Adrenal gland (tissue), 19 donors: ENCODE measurements at places on chromosomes 4 and X. TPM values are rescaled to one million over a fixed set of nuclear protein-coding genes. Genes with fewer than 3 reads are reported as not detected.

DNA sequence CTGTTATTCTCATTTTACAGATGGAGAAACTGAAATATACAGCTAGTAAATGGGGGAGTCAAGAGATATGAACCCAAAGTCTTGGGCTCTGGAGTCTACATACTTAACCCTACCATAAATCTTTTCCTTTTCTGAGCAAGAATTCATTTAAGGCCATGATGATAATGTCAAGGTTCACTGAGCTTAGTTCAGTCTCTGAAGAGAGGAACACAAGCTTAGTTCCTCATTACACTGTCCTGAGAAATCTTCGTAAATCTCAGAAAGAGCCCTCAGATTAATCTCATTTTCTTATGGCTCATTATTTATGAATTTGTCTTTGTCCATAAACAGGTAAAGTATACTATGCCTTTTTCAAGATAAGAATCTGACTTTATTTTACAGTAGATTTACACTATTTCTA, 104.2 kb downstream of the SATL1 start:
- no peaks in the 10 kb centered on the region for H3K36me3 ChIP-seq
- no peak overlapping the region for H3K27ac ChIP-seq
- no peak overlapping the region for H3K4me3 ChIP-seq
- H3K27me3 ChIP-seq = peaks cover 20% of the 10 kb centered on the region
- DNase-seq = no peak

DNA sequence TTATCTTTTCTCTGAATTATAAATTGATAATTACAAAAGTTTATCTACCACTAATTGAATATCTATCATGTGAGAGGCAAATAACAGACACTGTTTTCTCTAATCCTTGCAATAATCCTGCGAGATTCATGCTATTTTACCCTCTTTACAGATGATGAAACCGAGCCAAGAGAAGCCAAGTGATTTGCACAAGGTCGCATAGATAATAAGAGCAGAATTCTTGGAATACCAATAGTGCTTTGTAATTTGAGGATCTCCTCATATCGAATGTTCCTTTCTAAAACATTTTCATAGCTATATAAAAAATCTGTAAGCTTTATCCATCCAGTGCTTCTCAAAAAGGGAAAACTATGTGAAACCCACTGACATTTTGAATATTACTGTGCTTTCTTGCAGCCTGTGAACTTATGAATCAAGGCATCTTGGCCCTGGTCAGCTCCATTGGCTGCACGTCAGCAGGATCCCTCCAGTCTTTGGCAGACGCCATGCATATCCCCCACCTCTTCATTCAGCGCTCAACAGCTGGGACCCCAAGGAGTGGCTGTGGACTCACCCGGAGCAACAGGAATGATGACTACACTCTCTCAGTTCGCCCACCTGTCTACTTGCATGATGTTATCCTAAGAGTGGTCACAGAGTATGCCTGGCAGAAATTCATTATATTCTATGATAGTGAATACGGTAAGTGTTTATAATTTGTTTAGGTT, 743.8 kb upstream of the ATOH1 start:
- no peak overlapping the region for H3K27ac ChIP-seq
- peak overlapping the region; percentile 1 for H3K4me3 ChIP-seq
- H3K27me3 ChIP-seq = no peaks in the 10 kb centered on the region
- DNase-seq = no peak

GRCh38 chr4:53151489-53151788, 214.4 kb downstream of the SCFD2 start:
- no peak for DNase-seq
- no peak overlapping the region for H3K4me3 ChIP-seq
- no peaks in the 10 kb centered on the region for H3K27me3 ChIP-seq

GRCh38 chrX:114976292-114976691, 41.1 kb downstream of the IL13RA2 start:
- no peak overlapping the region for H3K4me3 ChIP-seq
- H3K27me3 ChIP-seq = no peaks in the 10 kb centered on the region
- no peaks in the 10 kb centered on the region for H3K36me3 ChIP-seq
- DNase-seq = no peak

Gene WAS
- total RNA-seq = 12.8 TPM

Gene DMRTC1B
- not detected for total RNA-seq

Gene MAGEA1
- total RNA-seq = not detected

Gene TXK
- total RNA-seq = 0.64 TPM

Gene ADH7
- not detected for total RNA-seq

Gene PDZD4
- total RNA-seq = 5.9 TPM

Gene COL4A5
- total RNA-seq = 22.5 TPM
